ENCODE measurements at places on chromosomes 5 and 9.
A peak's percentile ranks its signal among the peaks of the same experiment; 100 is the strongest.

DNA sequence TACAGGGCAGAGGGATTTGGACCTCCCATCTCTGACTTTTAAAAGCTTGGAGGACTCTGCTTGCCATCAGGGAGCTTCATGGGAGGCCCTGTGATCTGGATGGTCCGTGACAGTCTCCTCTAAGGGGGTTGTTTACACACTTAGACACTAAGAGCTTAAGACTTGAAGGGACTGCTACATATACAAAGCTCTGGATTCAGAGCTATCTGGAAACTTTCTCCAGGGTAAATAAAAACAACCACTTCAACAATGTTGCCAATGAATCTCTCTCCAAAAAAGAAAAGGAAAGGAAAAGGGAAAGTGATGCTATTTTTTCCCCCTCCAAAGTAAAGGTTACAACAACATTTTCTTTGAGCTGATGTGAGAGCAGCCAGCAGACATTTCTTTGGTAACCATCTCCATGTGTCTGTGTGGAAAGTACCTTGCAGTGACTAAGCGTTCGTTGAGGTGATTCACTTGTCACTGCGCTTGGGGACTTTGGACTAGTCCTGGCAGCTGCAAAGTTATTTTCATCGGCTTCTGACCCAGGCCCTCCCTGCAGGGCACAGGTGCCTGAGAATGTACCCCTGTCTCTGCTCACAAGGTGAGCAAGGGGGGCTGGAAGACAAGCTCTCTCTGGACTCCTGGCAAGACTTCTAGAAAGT is 262.1 kb upstream of the KLF4 start:
- no peak for DNase-seq

DNA sequence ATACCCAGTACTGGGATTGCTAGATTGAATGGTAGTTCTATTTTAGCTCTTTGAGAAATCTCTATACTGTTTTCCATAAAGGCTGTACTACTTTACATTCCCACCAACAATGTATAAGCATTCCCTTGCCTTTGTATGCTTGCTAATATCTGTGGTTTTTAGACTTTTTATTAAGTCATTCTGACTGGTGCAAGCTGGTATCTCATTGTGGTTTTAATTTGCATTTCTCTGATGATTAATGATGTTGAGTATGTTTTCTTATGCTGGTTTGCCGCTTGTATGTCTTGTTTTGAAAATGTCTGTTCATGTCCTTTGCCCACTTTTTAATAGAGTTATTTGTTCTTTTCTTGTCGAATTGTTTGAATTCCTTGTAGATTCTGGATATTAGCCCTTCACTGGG is 512.7 kb upstream of the PAPPA start:
- no peak for DNase-seq

DNA sequence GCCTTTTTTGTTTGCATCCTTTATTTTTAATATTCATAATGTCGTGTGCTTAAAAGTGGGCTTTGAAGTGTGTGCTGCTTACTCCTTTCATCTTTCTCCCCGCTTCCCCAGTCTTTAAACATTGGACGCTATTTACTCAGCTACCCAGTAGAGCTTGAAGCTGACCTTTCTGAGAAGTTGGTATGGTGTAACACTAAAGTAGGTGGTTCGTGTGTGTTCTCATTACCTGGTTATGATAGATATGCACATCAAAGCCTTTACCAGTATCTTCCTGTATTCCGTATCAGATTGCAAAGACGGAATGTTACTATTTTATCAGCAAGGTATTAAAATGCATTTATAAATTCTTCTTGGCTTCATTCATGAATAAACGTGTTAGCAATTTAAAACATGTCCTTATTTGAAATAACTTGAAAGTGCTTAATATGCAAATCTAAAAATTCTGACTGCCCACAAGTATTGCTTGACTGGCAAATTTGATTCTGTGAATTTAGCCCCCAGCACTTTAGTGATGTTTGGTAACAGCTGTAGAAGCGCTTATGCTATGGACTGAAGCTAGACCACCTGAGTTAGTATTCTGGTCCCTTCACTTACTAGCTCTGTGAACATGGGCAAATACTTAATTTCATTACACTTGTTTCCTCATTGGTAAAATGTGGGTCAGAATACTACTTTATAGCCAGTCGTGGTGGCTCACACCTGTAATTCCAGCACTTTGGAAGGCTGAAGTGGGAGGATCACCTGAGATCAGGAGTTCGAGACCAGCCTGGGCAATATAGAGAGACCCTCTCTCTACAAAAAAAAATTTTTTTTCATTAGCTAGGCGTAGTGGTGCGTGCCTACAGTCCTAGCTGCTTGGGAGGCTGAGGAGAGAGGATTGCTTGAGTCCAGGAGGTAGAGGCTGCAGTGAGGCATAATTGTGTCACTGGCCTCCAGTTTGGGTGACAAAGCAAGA is 1.7 kb downstream of the RRAGA start:
- no peak for DNase-seq

- DNase-seq = no peak
Observed at GRCh38 chr5:37601163-37601562, 222.0 kb downstream of the WDR70 start.

DNA sequence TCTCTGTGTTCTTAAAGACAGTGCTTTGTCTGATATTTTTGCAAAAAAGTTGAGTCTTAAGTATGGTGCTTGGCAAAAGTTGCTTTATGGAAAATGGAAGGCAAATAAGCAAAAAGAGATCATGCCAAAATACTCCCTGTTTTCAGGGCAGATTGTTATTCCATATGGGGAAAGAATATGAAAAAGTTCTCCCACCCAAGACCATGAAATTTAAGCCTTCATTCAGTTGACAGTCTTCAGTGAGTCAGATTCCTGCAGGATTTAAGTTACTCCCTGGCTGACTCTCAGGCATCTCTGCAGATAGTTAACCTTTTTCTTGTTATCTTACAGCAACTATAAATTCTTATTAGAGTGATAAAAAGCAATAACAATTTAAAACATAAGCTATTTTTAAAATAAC is 601.6 kb downstream of the PDE4D start:
- no peak for DNase-seq

- no peak for DNase-seq
Observed at GRCh38 chr9:17926246-17926645, 347.4 kb downstream of the SH3GL2 start.

GRCh38 chr5:56167519-56167918 is 65.6 kb downstream of the ANKRD55 start:
- no peak for DNase-seq

GRCh38 chr5:75510836-75511434 is 494 bp downstream of the CERT1 start:
- peak; percentile 45 for DNase-seq

DNA sequence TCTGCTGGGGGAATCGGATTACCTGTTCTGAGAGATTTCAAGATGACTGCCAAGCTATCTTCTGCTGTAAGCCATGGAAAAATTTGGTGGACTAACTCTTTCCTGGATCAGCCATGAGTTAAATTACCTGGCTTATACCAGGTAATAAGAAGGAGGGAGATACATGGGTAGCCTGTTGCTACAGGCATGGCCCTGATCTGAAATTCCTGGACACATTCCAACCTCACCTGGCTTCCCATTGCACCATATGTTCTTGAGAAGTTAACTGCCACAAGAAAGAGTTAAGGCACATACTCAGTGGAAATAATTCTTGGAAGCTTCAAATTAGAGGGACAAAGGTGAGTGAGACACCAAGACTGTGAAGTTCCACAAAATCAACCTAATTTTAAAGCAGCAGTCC is 371.3 kb downstream of the ACTL7B start:
- no peak for DNase-seq

All from DND-41 (cell line).